Vein endothelial cell (primary cell): ENCODE measurements at places on chromosomes 5 and 9. TPM values are rescaled to one million over a fixed set of nuclear protein-coding genes. Genes with fewer than 3 reads are reported as not detected.

The SMAD5 gene
- total RNA-seq = 52.6 and 68.3 TPM in 2 replicates

The KIF12 gene
- 0.10 and 0.33 TPM in 2 replicates for total RNA-seq

The SNCB gene
- 0.57 TPM in 1 of 2 replicates, not detected in the other for total RNA-seq

The FUBP3 gene
- 37.9 and 46.2 TPM in 2 replicates for total RNA-seq

The PROB1 gene
- total RNA-seq = 4.6 and 7.2 TPM in 2 replicates

The STK32A gene
- total RNA-seq = 0.29 and 0.98 TPM in 2 replicates

The MGAT4B gene
- total RNA-seq = 167 and 174 TPM in 2 replicates

The DMRTA1 gene
- total RNA-seq = 0.33 and 0.86 TPM in 2 replicates

The CMYA5 gene
- total RNA-seq = 0.10 and 0.33 TPM in 2 replicates

The GRXCR2 gene
- total RNA-seq = not detected in 2 replicates

The OSMR gene
- total RNA-seq = 10.7 and 14.7 TPM in 2 replicates

The ANXA1 gene
- total RNA-seq = 775 and 877 TPM in 2 replicates

The GOLGA2 gene
- total RNA-seq = 78.3 and 79.7 TPM in 2 replicates

The ANXA2R gene
- total RNA-seq = 5.4 and 6.2 TPM in 2 replicates

The PDLIM4 gene
- total RNA-seq = 47.4 and 56.8 TPM in 2 replicates

The BTNL8 gene
- not detected in 2 replicates for total RNA-seq

The PCYOX1L gene
- total RNA-seq = 12.9 and 15.4 TPM in 2 replicates

The ENC1 gene
- 119 and 249 TPM in 2 replicates for total RNA-seq

The PCSK5 gene
- 1.6 and 4.2 TPM in 2 replicates for total RNA-seq

The PTAR1 gene
- 73.2 and 79.5 TPM in 2 replicates for total RNA-seq

The IL13 gene
- not detected in 2 replicates for total RNA-seq

The CD72 gene
- total RNA-seq = not detected in 2 replicates

The CCDC192 gene
- not detected in 2 replicates for total RNA-seq

The DOLK gene
- total RNA-seq = 32.4 and 35.6 TPM in 2 replicates

The ZNF618 gene
- 28.2 and 41.2 TPM in 2 replicates for total RNA-seq

The ZNF483 gene
- 2.8 and 2.9 TPM in 2 replicates for total RNA-seq

The ADCY2 gene
- not detected in 2 replicates for total RNA-seq

The GABRG2 gene
- not detected in 2 replicates for total RNA-seq

The SLC34A1 gene
- total RNA-seq = not detected in 2 replicates

The PRUNE2 gene
- 6.5 and 7.8 TPM in 2 replicates for total RNA-seq

The CCDC152 gene
- 0.33 and 0.86 TPM in 2 replicates for total RNA-seq

The CCDC107 gene
- 6.0 and 10.1 TPM in 2 replicates for total RNA-seq

The RGS7BP gene
- total RNA-seq = 0.65 and 1.6 TPM in 2 replicates

The CCNG1 gene
- 464 and 472 TPM in 2 replicates for total RNA-seq

The TICAM2 gene
- 0.65 and 1.4 TPM in 2 replicates for total RNA-seq

The CYSRT1 gene
- 0.65 and 0.67 TPM in 2 replicates for total RNA-seq

The DRD1 gene
- not detected in 2 replicates for total RNA-seq

The WDR38 gene
- total RNA-seq = not detected in 2 replicates

The FBP2 gene
- total RNA-seq = not detected in 2 replicates

The GFI1B gene
- total RNA-seq = not detected in 2 replicates

The SLC6A19 gene
- total RNA-seq = not detected in 2 replicates

The SH3RF2 gene
- total RNA-seq = under 0.01 and 0.67 TPM in 2 replicates

The CDK5RAP2 gene
- 18.8 and 20.9 TPM in 2 replicates for total RNA-seq

The PJA2 gene
- total RNA-seq = 76.8 and 85.1 TPM in 2 replicates
